ENCODE measurements at places on chromosomes 11 and 22.
A peak's percentile ranks its signal among the peaks of the same experiment; 100 is the strongest.

GRCh38 chr11:45354976-45355705 is 69.0 kb upstream of the SYT13 start:
- DNase-seq: peak; percentile 89

- peak; percentile 21 for DNase-seq
Measured at GRCh38 chr11:34235591-34236071, 122.2 kb downstream of the ABTB2 start.

GRCh38 chr11:3824714-3825472 is 15.9 kb downstream of the RHOG start:
- peak; percentile 82 for DNase-seq

DNA sequence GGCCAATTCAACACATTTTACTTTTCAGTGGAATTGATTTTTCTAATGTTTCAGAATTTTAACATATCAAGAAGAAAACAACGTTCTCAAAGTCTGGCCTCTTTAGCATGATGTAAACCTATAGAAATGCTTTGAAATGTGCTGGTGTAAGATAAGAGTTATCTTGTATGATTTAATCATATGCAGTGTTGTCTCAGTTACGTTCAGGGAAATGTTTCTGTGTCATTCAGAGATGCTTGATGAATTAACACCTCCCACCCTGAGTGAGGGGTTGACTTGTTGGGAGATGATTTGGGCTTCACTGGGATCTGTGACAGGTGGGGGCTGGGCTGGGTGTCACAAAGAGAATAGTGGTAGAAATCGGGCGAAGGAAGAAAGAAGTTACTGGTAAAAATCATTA is 15.7 kb upstream of the MYO18B start:
- no peak for DNase-seq

GRCh38 chr11:110795112-110795624 is 82.9 kb upstream of the ARHGAP20 start:
- no peak for DNase-seq

All from activated CD4-positive, alpha-beta memory T cell treated with anti-CD3 and anti-CD28 coated beads, Interleukin-2, amount 10 ng/mL, durations not matched to agents 7 days and 5 days (primary cell).